ENCODE measurements at places on chromosomes 7 and 10.

DNA sequence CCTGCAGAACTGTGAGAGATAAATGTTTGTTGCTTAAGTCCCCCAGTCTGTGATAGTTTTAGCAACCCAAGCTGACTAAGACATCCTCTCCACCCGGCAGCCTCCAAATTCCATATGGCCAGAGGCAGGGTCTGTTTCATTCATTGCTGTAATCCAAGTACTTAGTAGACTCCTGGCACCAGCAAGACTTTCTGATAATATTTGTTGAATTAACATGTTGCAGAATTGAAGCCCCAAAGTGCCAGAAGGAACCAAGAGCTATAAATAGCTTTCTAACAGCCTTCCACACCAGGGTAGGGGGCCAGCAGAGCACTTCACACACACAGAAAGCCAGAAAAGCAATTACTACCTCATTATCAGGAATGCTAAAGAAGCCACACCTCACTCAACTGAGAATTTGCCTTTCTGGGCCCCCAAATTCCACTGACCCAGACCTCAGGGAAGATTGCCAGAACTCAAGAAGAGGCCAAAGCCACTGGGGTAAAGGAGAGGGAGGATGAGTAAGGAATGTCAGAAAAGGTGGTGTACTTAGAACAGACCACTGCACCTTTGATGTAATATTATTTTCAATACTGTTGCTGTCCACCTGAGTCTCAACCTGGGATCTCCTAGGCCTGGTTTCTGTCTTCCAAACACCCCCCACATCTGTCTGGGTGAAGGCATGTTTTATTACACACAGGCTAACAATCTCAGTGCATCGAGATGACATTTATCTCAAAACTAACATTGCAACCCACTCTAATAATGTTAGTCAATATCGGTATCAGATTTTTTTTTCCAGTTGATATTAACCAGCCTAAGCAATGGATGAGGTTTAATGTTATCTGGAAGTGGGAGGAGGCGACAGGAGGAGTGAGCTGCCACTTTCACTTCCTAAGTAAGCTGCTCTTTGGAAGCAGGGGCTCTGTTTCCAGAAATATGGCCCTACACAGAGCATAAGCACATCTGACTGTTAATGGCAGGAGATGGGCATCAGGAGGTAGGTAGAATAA, 5.5 kb downstream of the NOD1 start:
- no peak for DNase-seq

DNA sequence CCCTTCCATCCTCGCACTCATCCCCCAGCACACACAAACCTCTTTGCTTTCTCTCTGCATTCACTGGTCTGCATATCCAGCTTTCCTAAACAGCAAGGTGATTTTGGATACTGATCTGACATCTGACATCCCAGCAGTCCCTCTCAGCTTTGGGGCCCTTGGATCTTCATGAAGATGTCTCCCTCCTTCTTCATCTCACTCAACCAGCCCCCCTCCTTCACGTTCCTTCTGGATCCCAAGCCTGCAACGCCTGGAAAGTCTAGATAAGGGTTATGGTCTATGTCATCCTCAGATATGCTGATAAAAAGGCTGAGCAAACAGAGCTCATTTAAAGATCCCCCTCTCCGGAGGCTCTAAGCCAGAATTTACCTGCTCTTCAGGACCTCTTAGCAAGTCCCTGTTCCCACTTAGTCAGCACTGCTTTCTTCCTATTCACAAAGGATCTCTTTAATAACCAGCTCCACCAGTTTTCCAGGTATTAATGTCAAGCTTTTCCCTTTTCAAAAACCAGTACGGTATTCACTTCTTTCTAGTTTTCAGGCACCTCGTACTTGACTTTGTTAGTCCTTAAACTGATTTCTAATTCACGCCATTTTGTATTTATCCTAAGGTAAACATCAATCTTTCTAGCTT, 38.9 kb downstream of the CREB3L2 start:
- no peak for DNase-seq

GRCh38 chr7:8236780-8237407, 25.1 kb downstream of the ICA1 start:
- no peak for DNase-seq

- no peak for DNase-seq
Observed at GRCh38 chr7:960269-960871, 5.9 kb upstream of the ADAP1 start.

DNA sequence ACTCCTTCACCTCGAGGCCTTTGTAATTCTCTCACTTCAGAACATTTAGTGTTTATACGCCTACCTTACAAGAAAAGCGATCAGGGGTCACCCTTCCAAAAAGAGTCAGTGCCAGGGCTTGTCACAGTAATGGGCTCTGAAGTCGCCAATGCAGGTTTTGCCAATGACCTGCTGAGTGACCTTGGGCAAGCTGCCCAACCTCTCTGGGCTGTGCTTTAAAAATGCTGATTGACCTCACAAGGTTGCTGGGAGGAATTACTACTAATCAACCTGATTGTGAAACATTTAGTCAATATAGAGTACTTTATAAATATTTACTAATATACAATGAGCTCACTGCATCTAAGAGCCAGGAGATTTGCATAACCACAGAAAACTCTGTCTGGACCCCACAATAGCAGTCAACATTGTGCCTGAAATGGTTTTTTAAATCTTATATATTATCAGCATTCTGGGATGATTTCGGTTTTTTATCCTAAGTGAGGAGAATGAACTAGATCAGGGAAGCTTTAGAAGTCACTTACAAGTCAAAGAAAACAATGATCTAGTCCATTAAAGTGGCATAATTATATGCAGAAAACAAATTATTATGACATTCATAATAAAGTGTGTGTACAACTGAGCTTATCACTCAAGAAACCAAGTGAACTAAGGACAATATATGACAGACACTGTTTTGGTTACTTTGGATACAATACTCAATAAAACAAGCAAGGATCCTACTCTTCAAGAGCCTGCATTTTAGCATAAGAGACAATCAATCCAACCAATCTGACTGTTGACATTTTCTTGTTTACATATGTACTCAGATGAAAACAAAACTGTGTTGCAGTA, 290.5 kb downstream of the SORCS1 start:
- no peak for DNase-seq

DNA sequence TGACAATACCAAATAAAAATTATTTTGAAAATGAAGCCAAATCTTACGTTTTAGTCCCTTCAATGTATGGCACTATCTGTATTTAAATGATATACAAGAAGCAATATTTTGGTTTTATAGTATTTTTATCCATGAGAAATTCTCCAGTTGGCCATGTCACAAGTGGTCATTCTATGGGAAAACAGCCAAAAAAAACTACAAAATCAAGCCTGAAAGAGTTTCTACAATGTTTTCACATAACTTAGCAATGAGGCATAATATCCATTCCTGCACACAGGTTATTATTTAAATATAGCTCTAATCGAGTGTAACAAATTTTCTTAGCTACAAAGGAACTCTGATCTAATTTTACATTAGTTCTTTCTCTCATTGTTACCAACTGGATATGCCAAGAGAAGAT, 5.4 kb downstream of the RAB11FIP2 start:
- no peak for DNase-seq

DNA sequence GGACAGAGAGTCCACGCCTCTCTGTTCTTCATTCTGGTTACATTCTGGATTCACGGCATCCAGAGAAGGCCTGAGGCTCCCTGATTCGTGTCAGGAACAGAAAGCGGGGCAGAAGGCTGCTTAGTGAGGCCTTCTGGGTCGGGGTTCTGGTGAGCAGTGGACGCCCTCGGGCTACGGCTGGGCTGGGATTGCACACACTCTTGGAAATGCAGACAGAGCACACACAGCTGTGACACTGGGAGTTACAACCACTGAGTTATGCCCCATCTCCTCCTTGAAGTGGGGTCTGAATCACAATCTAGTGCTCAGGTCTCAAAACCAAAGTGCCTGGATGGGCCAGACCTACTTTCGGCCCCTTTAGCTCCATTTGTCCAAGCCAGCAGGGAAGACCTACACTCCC, 156.9 kb upstream of the GDF10 start:
- no peak for DNase-seq

- no peak for DNase-seq
Observed at GRCh38 chr7:2815875-2816245, 28.2 kb downstream of the GNA12 start.

DNA sequence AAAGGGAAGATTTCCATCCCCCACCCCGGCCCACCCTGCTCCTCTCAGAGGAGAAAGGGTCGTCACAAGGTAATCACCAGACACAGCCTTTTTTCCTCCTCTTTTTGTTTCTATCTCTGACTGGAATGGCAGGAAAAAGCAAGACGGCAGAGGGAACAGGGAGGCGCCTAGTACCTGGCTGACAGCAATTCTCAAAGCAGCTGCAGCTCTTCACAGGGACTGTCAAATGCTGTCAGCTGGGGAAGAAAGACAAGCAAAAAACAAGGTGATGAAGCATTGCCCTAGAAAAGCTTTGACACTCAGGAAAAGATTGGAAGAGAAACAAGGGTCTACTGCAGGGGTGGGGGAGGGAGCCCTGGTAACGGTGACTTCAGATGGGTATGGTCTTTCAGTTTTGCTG, 52.7 kb downstream of the GNA12 start:
- no peak for DNase-seq

GRCh38 chr10:80260295-80261243, 28.9 kb downstream of the MAT1A start:
- DNase-seq, result no peak

- no peak for DNase-seq
Observed at GRCh38 chr7:151167197-151167961, at the start of gene GBX1. TSS of gene GBX1 (minus strand) at chr7:151167694. CDS start at chr7:151167548, 146 bp downstream.

DNA sequence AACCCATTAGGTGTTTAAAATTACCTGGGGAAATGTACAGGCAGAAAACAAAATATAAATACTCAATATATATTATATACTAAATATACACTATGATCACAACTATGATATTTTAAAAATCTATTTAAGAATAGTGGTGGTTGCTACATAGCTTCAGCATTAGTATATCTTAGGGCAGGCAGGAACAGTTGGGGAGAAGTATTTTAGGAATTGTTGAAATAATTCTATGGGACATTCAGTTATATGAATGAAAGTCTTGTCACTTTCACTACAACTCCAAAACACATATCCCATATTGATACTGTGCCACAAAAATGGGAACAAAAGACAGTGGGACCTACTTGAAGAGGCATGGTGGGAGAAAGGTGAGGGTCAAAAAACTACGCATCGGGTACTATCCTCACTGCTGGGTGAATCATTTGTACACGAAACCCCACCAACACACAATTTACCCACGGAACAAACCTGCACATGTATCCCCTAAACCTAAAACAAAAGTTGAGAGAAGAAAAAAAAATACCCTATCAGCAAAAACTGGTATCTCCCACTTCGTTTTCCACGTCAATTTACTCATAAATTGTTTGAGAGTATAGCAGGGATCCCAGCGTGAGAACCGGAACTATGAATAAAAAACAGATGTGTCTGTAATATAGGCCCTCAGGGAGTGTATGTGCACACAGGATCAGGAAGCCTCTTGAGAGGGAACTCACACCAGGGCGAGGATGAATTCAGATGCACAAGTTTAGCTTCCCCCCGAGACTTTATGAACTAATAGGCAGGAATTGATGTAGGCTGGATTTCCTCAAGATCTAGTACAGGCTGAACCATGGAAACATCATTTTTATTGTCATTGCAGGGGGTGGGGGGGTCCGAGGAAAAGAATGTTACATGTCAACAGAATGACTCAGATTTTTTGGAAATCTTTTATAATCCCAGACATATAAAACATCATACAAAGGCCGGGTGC, 16.2 kb downstream of the SLC16A12 start:
- no peak for DNase-seq

- DNase-seq, result no peak
Observed at GRCh38 chr7:81441750-81442149, 328.1 kb downstream of the HGF start.

- DNase-seq, result no peak
Observed at GRCh38 chr7:112063974-112064373, 142.2 kb downstream of the DOCK4 start.

DNA sequence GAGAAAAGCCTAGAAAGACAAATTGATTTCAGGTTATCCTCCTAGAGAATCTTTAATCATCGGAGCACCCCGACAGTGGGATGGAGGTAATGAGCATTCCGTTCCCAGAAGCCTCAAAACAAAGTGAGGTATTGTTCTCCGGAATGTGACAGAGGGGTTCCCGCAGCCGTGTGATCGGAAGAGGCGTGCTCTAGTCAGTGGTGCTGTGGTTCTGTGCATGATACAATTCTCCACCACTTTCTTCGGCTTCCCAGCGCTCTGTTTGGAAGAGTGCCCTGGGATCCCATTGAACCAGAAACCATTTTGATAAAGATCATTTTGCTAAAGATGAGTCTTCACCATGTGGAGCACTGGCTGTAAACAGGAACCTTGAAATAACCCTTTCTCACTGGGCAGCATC, 434.6 kb downstream of the PAXIP1 start:
- no peak for DNase-seq

GRCh38 chr10:98430427-98430826, 15.4 kb upstream of the PYROXD2 start:
- no peak for DNase-seq

GRCh38 chr10:90179696-90180407, 478.5 kb downstream of the KIF20B start:
- no peak for DNase-seq

DNA sequence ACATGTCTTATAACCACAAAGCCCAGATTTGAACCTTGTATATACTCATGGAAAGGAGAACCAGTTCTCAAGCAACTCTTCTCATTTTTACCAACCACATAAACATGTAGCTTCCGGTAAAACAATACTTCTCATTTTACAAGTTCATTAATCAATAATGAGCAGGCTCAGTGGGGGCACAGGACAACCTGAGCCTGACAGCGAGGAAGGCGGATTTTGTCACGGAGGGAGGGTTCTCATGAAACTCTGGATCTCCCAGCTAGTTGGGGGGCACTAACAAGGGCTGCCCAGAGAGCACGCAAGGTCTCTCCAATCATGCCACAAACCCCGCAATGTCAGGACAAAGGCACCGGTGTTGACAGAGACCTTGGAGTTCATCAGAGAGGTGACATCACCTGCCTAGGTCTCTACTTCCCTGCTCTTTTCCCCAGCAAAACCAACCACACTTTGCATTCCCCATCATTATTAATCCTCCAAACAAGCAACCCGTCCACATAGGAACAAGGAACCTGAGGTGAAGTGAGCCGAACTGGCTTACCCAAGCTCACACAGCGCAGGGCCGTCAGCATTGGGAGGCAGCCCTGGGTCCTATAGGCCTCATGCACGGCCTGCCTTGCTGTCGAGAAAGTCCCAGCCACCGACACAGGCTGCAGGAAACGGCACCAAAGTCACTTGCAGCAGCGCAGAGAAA, 192.1 kb upstream of the KLF14 start:
- no peak for DNase-seq

Measured in stimulated activated naive CD4-positive, alpha-beta T cell (primary cell).